Muscle of back (tissue), 13 donors: ENCODE measurements at places on chromosomes 7 and 10.

DNA sequence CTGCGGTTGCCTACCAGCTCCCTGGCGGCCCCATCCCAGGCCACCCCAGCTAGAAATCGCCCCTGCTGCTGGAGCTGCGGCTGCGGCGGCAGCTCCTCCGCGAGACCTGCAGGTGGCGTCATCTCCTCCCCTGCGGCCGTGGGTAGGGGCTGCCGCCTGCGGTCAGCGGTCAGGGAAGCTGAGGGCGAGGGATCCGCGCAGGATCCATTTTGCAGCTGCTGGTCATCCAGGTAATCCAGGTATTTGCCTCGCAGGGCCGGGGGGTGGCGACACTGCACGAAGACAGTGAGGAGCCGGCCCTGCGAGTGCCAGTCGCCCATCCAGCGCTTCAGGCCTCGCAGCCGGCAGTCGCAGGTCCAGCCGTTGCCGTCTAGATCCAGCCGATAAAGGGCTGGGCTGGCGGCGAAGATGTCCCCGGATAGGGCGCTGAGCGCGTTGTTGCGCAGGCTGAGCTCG is 1.5 kb downstream of the TRIL start:
- DNase-seq: peak; percentile 78

DNA sequence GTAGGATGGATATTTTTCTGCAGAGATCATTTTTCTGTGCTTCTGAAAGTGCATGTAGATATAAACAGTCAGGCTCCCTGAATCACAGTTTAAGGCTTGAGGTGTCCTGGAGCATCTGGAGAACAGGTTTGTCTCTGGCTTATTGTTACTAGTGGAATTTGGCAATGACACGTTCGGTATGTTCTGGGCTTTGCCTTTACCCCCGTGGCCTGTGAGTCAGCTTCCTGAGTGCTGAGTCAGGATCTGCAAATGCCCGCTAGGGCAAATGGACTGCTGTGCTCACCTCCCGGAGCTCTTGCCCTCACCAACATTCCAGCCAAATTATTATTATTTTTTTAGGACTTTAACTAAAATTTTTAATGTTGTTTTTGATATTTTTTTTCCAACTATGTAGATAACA is 192.5 kb upstream of the PRSS1 start:
- DNase-seq: peak; percentile 11

- DNase-seq: no peak
These were observed 37.0 kb downstream of the CHCHD3 start for GRCh38 chr7:133044722-133045473.

DNA sequence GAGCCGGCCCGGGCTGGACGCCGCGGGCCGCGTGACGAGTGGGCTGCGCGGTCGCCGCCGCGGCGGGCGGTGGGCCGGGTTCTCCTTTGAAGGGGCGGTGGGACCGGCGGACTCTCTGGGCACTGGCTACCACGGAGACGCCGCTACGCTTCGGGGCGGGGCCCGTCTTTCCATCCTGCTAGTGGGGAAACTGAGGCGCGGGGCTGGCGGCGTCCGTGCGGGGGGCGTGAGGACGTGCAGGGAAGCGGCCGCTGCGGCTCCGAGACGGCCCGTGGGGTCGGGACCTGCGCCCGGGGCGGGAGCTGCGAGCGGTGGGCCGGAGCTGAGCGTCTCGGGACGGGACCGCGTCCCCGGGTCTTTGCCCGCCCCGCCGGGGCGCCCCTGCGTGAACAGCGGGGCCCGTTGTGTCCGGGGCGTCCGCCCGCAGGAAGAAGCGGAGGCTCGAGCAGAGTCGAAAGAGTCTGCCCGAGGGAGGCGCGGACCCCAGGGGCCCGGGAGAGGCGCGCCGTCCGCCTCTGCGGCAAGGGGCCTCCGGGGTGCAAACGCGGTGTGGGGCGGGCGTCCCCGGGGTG is 548 bp upstream of the BNIP3 start:
- DNase-seq: no peak

DNA sequence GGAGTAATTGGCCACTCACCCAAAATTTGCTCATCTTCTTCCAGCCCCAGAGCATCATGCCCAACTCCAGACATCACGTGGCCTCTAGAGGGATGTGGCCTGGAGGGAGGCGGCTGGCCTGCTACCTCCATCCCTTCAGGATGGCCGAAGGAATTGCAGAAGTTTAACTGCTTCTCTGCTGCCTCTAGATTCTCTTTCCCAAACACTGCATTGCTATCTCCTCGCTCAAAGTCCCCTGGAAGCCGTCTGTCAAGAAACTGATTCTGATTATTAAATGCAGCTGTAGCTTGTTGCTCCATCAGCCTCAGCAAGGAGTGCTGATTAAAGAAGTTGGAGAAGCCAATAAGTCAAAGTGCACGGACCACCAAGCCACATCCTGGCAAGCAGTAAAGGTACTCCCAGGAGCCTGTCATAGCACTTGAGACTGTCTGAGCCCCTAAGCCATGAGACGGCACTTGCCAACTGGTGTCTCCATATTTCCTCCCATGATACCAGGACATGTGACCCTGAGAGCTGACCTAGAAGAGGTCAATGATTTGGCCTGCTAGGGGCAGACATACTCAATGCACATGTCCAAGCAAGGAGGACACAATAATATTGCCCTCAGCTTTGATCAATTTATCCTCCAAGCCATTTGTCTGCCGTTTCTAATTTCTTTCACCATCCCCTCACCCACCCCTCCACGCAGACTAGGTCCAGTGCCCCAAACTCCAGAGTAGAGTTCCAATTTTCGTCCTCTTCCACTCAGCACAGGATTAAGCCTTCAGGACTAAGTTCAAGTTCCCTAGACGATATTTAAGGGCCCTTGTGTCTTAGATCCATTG is 84.2 kb downstream of the TBXAS1 start:
- no peak for DNase-seq

- no peak for DNase-seq
These were observed 443.7 kb upstream of the GRM3 start for GRCh38 chr7:86199881-86200614.

DNA sequence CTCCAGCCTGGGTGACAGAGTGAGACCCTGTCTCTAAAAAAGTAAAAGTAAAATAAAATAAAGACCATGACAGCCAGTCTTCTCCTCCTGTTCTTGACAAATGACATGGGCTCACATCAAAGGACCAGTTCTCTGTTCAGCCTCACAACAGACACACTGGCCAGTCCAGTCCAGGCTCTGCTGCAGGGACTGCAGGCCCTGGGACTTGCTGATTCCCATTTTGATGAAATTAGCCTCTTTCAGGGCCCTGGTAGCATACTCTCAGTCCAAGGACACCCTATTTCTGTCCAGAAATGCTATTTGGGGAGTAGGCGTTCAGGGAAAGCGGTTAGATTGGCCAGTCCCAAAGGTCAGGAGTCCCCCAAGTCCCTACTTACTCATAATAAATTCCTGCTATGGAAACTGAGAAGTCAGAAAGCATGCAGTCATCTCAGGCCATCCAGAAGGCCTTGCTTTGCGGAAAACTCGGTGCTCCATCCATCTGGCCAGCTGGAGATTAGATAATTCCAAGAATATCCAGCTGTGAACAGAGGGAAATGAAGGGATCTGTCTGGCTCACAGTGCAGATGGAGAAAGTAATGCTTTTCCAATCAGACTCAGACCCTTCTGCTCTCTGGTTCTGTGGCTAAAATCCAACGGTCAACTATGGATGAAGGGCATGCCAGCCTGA is 74.4 kb downstream of the RAB11FIP2 start:
- DNase-seq: peak; percentile 88

GRCh38 chr10:125911145-125911544 is 14.8 kb downstream of the FANK1 start:
- DNase-seq: no peak

DNA sequence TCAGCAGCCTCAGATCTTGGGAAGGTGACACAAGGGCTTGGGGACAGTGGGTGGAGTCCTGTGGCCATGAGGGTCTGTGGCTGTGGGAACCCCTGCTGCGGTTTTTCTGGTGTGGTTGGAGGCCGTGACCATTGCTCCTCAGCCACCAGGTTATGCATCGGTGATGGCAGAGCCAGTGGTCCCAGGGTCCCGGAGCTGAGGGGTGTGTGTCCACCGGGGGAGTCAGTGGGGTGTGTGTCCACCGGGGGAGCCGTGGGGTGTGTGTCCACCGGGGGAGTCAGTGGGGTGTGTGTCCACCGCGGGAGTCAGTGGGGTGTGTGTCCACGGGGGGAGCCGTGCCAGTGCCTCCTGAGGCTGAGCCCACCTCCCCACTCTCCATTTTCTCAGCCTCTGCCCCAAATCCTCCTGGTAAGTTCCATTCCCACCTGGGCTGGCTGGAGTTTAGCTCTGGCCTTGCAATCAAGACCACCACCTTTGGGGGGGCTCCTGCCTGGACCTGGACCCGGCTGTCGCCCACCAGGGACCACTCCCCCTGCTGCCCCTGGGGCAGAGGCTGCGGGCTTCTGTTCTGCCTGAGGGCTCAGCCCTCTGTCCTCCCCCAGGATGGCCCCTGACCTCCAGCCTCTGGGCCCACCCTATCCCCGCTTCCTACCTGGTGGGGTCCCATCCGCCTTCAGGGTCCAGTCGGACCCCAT is 143.5 kb downstream of the ELFN1 start:
- DNase-seq: no peak

- no peak for DNase-seq
These were observed 23.6 kb upstream of the ITGB8 start for GRCh38 chr7:20307119-20307518.

DNA sequence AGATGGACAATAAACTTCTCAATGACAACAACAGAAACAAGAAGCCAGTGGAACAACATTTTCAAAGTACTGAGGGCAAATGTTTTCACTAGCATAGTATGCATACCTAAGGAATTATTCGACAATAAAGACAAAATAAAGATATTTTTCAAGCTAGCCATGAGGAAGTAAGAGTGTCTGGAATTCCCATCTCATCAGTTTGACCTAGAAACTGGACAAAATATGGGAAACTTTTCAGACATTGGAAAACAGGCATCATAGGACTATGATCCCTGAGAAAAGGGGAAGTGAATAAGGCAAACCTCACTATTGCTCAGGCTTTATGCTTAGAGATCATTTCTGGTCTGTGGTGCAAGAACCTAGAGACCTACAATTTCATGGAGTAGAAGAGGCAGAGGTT is 86.3 kb downstream of the OAT start:
- no peak for DNase-seq

- DNase-seq: no peak
These were observed 357.4 kb upstream of the TMEM229A start for GRCh38 chr7:124390301-124390700.

GRCh38 chr7:12951397-12951801 is 264.0 kb downstream of the ARL4A start:
- no peak for DNase-seq

- no peak for DNase-seq
These were observed 125.2 kb upstream of the CARD11 start for GRCh38 chr7:3168869-3169268.

- DNase-seq: no peak
These were observed 72.5 kb downstream of the GOLGA7B start for GRCh38 chr10:97922022-97922758.

DNA sequence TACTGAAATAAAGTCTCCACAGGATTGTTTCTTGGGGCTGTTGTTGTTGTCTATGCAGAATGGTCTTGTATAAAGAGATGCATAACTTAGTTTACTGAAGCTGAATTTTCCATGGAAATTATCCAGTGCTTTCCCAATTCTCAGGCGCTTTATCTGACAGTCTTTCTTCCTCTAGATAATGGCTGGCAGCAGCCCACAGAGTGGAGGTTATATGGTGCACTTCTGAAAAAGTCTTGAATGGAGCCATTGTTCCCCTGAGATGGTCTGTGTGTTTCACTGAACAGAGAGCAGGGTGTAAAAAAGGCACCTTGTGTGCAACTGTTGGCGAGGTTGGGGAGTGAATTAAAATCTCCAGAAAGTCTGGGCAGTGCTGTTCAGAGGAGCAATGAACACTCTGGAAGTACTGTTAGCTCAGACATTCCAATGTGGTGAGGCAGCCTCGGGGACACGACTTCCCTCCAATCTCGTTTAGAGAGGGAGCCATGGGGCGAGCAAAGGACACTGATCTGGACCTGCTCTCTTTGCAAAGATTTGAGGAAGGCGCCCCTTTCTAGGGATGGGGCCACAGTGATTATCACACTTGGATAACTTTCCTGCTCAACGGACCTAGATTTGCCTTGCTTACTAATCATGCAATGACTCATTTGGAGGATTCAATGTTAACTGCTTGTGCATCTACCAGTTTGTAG is 2.0 kb upstream of the PLCE1 start:
- peak; percentile 90 for DNase-seq

GRCh38 chr7:124996778-124997177 is 67.2 kb upstream of the POT1 start:
- no peak for DNase-seq

DNA sequence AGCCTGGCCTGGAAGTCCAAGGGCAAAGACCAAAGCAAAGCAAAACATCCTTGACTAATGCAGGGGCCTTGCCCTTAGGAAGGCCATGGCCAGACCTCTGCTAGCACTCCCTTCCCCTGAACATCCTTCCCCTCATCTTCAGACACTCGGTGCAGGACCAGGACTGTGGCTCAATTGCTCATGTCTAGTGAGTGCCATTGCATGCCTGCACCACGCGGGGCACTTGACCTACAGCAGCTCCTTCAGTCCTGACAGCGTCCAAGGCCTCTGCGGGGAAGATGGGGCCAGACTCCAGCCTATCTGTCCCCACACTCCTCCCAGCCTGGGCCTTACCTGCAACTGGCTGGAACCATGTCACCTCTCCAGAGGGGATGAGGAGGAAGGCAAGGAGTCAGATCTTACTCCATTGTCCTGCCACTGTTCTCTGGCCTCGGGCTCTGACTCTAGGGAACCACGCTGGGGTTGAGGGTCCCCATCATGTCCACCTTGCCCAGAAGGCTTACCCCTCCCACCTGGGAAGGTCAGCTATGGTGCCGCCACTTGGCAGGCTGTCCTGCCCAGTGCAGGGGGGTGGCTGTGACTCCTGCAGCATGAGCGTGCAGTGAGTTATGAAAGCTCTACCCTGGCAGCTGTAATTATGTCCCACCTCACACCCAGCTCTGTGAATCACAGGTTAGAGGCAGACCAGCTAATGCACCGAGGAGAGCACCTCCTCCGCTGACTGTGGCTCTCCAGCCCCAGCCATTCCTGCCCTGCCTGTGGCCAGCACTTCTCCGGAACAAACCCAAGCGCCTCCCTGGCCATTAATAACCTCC is 16.1 kb downstream of the DRGX start:
- no peak for DNase-seq

- no peak for DNase-seq
These were observed 192.4 kb downstream of the ADARB2 start for GRCh38 chr10:1544929-1545328.

- peak; percentile 69 for DNase-seq
These were observed 62.7 kb downstream of the VPS41 start for GRCh38 chr7:38846280-38846679.

- DNase-seq: no peak
These were observed 338.8 kb downstream of the DPP6 start for GRCh38 chr7:154390961-154391360.

- no peak for DNase-seq
These were observed 270.8 kb upstream of the FZD8 start for GRCh38 chr10:35912615-35913569.

- peak; percentile 27 for DNase-seq
These were observed 20.4 kb downstream of the ZAN start for GRCh38 chr7:100753750-100754149.

GRCh38 chr10:121928528-121928884 is 675 bp upstream of the ATE1 start:
- DNase-seq: no peak

- DNase-seq: no peak
These were observed 36.7 kb upstream of the NFKB2 start for GRCh38 chr10:102358712-102359382.
